ENCODE measurements at places on chromosomes 6 and 20.

DNA sequence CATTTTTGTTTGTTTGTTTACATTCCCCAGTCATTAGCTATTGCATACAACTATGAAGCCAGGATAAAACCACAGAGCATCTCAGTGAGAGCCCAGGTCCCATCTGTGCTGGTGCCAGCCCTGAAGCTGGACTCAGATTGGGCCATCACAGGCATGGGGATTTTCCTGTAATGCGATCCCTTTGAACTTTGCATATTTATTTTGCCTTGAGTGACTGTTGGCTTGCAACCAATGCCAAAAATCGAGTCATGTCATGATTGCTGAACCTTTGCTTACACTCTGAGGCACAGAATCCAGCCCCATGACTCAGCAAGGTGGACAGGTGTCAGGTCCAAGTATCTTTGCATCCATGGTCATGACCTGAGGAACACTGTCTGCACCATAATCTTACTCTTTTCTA lies 46.2 kb upstream of the GGTLC1 start:
- DNase-seq = peak; percentile 71

DNA sequence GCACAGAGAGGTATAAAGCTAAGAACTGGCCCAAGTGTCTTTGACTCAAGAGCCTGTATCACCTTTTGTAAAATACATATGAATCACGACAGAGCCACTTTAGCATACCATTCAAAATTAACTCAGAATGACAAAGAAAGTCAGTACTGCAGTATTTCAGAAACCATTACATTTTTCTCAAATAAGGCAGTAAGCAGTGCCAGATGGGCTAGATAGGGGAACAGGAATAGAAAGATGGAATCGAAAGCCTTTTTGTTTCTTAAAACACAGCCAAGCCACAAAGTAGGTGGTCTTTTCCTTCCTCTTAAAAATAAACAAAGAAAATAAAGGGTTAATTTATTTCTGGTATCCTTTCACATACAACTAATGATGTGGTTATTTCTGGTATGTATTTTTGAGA lies 10.3 kb downstream of the CLDN20 start:
- DNase-seq = no peak

- DNase-seq = no peak
Measured at GRCh38 chr20:52828199-52828598, 144.0 kb upstream of the TSHZ2 start.

DNA sequence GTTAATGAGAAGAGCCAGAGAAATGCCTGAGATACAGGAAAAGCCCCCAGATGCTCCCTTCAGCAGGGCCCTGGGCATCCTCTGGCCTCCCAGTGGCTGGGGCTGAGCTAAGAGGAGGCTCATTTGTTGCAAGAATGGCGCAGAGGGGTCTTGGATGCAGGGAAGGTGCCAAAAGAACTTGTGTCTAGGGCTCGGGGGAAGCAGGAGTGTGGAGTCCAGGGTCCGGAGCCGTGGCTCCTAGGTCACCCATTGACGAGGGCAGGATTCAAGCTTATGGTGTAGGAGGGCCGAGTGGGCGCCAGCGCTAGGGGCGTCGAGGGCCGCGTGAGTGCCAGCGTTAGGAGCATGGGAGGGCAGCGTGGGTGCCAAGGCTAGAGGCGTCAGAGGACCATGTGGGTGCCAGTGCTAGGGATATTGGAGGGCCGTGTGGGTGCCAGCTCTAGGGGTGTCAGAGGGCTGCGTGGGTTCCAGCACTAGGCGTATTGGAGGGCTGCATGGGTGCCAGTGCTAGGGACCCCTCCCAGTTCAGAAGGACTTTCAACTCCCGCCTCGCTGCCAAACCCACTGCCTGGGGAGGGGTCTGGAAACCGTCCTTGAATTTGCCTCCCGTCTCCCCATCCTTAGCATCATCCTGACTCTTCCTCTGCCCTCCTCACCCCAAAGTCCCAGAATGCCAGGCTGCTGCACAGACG lies 250.5 kb upstream of the AFDN start:
- no peak for DNase-seq

GRCh38 chr6:56716229-56716628 lies 73.5 kb upstream of the DST start:
- no peak for DNase-seq
